ENCODE measurements at places on chromosomes 16 and 17.

DNA sequence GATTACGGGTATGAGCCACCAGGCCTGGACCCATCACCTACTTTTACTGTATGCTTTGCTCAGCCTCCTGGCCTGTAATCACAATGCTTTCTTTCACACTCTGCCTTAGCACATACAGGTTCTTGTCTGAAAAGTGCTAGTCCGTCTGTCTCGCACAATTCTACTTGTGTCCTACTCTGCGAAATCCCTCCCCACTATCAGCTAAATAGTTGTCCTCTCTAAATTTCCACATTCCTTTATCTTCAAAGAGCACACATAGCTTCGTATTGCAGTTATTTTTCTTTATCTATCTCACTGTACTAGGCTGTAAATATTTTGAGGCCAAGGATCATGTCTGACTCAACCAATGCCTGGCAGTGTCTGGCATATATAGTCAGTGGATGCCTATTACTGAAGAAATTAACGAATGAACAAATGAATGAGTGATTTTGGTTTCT, 38.5 kb upstream of the ETV4 start:
- no peak for DNase-seq

DNA sequence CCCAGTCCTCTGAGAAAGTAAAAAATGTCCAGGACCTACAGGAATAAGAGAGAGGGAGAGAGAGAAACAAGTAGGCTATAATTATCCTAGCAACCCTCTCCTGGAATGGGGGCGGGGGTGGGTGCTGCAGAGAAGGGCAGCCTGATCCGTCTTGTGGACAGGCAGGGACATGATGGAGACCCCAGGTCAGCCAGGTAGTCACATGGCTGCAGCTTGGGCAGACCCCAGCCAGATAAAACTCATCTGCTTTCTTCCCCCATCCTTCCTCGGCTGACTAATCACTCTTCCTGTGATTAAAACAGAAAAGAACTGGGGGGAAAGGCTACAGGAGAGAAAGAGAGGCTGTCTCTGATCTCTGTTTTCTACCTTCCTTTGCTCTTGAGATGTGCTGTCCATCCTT, 32.6 kb downstream of the COPZ2 start:
- no peak for DNase-seq

- no peak for DNase-seq
Observed at GRCh38 chr16:3781421-3781820, 64.1 kb upstream of the TRAP1 start.

- DNase-seq: peak; percentile 84
Observed at GRCh38 chr17:81484195-81484979, 28.2 kb downstream of the ACTG1 start.

DNA sequence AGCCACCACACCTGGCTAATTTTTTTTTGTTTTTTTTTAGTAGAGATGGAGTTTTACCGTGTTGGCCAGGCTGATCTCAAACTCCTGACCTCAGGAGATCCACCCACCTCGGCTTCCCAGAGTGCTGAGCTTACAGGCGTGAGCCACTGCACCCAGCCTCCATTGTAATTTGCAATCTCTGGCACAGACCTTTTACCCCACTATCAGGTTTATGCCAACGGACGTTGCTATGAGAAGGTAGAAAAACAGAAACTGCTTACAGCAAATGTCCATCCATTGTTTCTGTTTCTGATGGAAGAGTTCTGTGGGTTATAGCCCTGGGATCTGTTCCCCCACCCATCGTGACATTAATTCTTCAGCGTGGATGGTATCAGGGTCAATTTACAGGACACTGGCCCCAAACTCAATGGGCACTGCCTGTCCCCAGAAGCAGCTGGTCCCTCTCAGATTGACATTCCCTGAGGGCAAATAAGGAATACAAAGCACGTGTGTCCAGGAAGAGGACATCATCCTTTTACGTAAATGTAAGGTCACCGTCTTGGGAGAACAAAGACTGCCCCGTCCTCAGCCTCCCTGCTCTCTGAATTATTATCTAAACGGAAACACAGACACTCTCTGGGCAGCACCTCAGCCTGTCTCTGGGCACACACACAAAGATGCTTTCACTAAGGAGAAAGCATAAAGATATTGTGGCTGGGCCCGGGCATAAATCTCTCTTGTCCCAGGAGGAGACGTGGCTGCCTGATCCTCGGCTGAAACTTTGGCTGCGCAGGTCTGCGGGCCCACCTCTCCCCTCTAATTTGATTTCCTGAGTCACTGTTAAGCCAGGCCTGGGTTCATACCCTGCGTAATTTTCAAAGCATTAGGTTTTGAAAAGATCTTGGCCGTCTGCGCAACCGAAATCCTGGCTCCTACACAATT, 5.2 kb downstream of the KCNG4 start:
- no peak for DNase-seq

GRCh38 chr17:28865946-28866752, 11.3 kb downstream of the ERAL1 start:
- DNase-seq: no peak

Measured in activated CD4-positive, alpha-beta T cell treated with anti-CD3 and anti-CD28 coated beads for 24 hours (primary cell).